Renal cortical epithelial cell (primary cell): ENCODE measurements at places on chromosomes 12 and 14. TPM values are rescaled to one million over a fixed set of nuclear protein-coding genes. Genes with fewer than 3 reads are reported as not detected.

GUCY2C gene
- total RNA-seq, result not detected in 2 replicates

FAM181A gene
- not detected in 2 replicates for total RNA-seq

ENO2 gene
- total RNA-seq, result 14.1 and 41.3 TPM in 2 replicates

ZNF385A gene
- 3.0 and 10.2 TPM in 2 replicates for total RNA-seq

SLC39A5 gene
- 0.20 TPM in 1 of 2 replicates, not detected in the other for total RNA-seq

DNA sequence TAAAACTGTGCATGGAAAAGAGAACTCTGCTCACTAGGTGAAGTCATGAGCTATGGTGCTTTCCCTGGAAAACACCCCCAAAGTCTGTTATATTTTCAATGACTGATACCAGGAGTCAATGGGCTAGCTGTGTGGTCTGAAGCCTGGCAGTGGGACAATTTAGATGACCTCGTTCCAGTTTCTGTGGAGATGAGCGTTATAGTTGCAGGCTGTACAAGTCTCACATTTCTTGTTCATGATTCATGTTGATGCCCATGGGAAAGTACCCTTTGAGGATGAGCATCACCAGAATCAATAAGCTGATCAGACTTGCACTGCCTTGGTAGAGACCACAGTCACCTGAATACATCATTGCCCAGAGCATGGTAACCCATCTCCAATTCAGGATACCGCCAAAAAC lies 70.7 kb downstream of the NOVA1 start:
- DNase-seq, result peak; percentile 58

DNA sequence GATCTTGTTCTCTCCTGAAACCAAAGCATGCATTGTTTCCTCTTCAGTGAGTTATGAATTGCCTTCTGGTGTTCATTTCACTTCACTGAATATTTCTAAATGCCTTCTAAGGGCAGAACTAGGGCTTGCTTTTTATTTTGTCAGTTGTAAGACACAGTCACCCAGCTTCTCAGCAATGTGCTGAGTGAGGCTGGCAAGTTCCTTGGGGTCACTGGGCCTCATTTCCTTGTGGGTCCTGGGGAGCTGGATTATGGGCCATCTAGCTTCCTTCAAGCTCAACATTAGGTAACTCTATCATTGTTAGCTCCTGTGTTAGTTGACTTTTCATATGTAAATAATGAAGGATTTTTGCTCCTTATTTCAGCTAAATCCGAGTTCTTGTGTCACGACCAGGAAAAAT lies 13.8 kb downstream of the ASCL4 start:
- DNase-seq, result no peak

GRCh38 chr14:63342371-63342770 lies 23.6 kb upstream of the GPHB5 start:
- no peak for DNase-seq

DNA sequence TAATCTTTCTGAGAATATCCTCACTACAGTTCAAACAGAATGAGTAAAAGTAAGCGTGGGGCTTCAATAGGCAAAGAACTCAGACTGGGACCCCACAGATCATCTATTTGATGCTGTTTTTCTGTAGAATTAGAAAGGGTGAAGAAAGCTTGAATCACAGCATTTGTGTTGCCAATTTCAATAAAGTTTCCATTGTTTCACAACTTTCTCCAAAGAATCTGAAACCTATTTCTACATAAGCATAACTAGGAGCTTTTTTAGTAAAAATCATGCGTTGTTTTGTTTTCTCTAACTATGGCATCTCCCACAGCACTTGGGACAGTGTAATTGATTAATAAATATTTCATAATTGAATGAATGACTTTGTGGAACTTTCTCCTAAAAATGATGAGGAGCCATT lies 16.7 kb upstream of the NEDD1 start:
- DNase-seq, result no peak
